ENCODE measurements at places on chromosomes 3 and 15.
A peak's percentile ranks its signal among the peaks of the same experiment; 100 is the strongest.

DNA sequence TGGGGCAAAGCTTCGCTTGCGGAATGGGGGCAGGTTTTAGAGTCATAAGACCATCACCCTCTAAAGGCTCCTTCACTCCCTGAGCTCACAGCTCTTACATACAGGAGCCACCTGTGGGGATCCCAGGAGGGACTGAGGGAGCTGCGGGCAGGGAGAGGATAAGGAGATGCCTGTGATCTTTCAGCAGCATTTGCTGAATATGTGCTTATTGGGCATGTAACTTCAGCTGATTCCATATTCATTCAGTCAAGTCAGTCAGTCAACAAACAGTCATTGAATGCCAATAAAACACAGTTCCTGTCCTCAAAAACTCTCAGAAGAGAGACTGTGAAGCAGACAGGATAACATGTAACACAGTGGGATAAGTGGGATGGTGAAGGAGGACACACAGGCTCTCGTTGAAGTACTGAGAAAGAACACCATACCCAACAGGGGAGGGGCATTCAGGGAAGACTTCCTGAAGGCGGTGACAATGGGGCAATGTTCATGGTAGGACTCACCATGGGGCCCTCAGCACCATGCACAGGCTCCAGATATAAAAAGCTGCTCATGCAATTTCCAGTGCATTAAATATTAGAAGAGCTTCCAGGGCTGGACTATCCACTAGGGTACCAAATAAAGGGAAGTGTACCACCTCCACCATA lies 240.9 kb downstream of the UACA start:
- DNase-seq = no peak

DNA sequence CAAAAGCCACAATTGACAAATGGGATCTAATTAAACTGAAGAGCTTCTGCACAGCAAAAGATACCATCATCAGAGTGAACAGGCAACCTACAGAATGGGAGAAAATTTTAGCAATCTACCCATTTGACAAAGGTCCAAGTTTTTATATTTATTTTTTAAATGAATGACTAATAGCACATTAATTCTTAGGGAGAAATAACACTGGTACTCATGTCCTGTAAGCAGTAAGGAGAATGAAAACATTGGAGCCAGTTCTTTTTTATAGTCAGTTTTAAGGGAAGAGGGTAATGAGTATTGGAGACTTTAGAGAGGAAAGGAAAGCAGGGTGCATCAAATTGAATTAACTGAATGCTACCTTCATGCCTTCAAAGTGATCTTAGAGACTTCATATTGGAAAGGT lies 404.7 kb upstream of the TGFBR2 start:
- DNase-seq = no peak

DNA sequence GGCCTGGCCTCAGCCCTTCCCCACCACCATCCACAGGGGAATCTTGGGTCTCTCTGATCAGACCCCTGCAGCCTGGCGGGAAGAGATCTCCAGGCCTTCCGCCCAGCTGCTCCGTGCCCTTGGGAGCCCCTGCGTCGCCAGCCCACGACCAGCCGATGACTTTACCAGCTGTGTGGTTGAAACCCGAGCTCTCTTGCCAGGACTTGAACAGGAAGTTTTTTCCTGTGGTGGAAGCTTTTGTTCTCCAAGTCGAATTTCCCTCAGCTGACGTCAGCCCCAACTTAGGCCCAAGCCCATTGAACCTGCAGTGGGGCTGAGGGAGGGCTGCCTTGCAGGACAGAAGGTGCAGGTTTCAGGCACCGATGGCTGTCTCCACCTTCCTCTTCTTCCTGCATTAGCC lies 51.7 kb upstream of the SMAD3 start:
- DNase-seq = peak; percentile 94

DNA sequence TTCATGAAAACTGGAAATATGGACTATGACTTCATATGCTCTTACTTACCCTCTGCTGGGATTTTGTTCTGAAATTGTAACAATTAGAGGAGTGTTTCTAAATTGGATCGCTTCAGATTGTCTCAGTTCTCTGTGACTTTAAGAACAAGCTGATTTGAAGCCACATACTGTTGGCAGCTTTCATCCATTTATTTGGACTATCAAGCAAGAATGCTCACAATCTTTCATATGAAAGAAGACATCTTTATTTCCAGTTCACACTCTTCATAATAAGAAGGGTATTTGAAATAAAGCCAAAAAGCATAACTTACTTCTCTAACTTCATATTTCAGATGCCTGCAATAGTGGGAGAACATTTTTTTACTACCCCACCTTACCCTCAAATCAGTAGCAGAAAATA lies 491.6 kb upstream of the TPRG1 start:
- DNase-seq = no peak

DNA sequence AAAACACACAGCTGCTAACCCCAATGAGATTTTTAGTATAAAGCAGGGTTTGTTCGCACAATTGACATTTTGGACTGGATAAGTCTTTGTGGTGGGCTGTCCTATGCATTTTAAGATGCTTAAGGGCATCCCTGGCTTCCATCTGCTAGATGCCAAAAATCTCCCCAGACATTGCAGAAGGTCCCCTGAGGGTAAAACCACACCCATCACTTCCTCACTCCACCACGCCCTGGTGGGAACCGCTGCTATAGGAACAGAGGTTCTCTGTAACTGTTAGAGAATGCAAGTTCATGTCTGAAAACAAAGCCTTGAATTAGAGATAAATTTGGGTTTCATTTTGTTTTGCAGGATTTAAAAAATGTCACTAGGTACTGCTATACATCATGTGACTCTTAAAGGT lies 67.7 kb downstream of the ARHGEF26 start:
- DNase-seq = peak; percentile 2

DNA sequence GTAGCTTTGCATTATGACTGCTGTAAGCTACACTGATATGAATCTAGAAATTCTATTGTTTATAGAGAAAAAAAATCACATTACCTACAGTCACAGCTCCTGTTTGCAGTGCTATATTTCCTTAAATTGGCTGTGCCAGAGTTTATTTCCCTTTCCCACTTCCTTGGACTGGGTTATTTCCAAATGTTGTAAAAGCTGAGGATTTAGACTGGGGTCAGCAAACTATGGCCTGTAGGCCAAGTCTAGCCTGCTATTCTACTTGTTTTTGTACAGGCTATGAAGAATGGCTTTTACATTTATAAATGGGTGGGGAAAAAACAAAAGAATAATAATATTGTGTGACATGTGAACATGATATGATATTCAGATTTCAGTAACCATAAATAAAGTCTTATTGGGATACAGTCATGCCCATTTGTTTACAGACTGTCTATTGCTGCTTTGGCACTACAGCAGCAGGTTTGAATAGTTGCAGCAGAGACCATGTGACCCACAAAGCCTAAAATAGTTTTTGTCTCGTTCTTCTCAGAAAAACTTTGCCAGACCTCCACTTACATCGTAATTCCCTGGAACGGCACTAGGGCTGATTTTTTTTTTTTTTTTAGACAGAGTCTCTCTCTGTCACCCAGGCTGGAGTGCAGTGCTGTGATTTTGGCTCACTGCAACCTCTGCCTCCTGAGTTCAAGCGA lies 7.8 kb downstream of the GLDN start:
- no peak for DNase-seq

- DNase-seq = no peak
Measured at GRCh38 chr3:82509106-82509842, 747.8 kb upstream of the GBE1 start.

- DNase-seq = no peak
Measured at GRCh38 chr3:42288385-42288784, 22.4 kb upstream of the CCK start.

DNA sequence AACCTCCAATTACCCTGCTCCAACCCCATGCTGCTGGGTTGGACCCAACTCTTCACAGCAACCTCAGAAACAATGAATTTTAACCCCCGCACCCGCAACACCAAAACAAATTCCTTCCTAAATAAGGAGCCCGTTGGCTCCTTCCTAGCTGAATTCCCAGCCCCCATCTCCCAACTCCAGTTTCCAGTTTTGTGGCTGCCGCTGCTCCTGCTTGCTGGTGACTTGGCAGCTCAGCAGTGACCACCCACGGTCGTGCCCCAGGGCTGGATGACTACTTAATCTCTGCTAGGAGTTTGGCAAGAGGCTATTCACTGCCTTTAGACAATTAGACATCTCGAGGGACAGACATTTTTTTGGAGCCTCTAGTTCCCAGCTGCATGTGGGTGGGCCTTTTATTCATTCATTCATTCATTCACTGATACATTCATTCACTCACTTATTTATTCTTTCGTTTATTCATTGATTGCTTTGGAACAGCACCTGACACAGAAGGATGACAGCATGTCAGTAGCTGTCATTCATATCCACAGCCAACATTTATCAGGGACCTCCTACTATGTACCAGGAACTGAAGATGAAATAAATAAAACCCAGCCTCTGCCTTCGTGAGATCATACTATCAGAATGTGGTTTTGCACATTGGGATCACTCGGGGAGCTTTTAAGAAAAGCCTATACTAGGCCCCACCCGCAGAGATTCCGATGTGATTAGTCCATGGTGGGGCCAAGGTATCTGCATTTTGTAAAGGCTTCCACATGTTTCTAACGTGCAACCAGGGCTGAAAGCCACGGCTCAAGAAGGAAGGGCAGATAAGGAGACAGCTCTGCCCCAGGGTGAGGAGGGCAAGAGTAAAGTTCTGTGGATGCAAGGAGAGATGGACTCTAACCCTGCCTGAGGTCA lies 256.5 kb downstream of the SHQ1 start:
- DNase-seq = peak; percentile 90

- DNase-seq = no peak
Measured at GRCh38 chr3:184608209-184608608, 46.6 kb downstream of the EPHB3 start.

- DNase-seq = no peak
Measured at GRCh38 chr15:29094711-29095110, 174.9 kb downstream of the NSMCE3 start.

- no peak for DNase-seq
Measured at GRCh38 chr3:183270344-183270743, 17.3 kb downstream of the B3GNT5 start.

- DNase-seq = no peak
Measured at GRCh38 chr15:30896211-30896606, 7.5 kb upstream of the FAN1 start.

DNA sequence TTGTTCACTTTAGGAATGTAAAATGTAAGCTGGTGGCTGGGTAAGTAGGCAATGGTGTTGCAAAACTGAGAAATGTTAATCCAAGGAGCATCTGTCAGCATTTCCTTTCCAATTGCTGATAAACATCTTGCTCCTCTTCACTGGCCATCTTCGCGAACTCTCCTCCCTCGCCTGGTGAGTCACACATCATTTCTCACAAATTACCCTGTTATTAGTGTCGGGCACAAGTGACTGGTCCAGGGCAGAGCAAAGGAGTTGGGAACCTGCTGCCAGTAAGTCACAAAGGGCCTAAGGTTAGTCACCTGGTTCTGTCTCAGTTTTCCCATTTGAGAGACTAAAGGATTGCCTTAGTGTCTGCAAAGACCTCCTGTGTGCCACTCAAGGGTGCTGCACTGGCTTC lies 13.0 kb downstream of the CERS3 start:
- peak; percentile 4 for DNase-seq

- DNase-seq = no peak
Measured at GRCh38 chr3:150681057-150681456, 22.7 kb downstream of the ERICH6 start.

DNA sequence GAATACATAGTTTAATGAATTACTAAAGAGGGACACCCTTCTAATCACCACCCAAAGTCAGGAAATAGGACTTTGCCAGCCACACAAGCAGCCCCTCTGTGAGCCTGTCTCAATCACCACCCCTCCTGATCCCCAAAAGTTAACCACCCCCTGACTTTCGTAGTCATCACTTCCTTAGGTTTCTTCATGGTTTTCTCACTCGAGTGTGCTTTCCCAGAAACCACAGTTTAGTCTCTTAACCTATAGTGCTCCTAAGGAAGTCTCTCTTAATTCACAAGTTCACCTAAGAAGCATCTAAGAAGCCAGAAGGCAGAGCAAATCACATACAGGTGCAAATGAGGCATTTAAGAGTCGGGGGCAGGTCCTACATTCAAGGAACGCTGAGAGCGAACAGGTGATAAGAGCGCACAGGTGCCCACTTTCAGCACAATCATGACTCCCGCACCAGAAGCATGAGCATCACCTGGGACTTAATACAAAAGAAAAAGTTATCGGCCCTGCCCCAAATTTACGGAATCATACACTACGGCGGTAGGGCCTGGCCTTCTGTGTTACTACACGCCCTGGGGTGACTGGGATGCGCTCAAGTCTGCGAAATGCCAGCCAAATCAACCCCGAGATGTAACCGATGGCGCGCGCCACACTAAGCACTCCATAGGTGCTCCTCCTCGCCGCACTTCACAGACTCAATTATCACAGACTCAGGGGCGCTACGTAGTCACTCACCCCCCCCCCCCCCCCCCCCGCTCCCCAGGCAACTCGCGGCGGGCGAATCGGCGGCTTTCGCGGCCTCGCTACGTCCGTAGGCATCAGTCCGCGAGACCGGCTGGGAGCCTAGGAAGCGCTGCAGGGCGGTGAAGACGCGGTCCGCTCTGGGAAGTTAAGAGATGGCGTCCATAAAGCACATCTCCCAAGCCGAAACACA lies 815 bp downstream of the ULK4 start:
- peak; percentile 47 for DNase-seq

GRCh38 chr15:67091071-67091979 lies 25.9 kb downstream of the SMAD3 start:
- peak; percentile 99 for DNase-seq

DNA sequence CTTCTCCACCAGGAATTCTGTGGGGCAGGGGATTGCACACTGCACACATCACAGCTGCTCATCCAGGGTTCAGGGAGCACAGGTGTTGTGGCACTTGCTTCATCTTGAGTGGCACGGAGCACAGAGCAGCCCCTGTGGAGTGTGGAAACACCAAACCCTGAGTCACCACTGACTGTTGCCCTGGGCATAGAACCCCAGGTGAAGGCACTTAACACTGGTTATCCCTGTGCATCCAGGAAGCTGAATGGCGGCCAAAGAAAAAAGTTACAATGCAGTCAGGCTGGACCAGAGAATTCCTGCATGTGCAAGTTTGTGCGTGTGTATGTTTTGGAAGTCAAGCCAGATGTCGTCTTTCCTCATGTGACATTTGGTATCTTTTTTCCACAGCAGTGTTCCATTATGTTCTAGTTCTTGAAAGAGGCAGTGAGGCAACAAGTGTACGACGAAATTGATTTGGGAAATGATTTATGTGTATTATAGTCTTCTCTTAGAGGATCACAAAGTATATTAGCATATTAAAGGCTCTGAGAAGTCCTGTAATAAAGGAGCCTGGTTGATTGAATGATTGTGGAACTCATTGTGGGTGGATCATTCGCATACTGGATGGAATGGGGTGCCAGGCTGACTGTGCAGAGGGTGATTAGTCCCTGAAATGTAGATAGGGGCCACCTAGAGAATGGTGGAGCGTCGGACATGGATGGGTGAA lies 292.3 kb downstream of the TLE3 start:
- no peak for DNase-seq

DNA sequence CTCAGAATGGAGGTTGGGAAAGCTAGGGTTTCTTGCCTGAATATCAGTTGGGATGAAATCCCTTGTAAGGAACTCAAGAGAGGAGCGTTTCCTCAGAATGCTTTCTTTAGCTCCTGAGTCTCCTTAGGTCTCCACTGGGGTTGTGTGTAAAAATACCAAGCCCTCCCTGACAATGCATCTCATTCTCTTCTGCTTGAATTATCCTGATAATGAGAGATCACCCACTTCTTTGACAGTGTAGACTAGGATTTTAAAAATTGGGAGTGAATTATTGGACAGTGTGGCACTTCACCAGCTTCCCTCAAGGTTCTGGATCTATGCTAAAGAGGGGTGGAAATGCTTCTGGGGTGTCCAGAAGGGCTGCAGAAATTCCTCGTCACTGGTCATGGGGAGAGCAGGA lies 41.8 kb upstream of the POLG start:
- DNase-seq = no peak
